ENCODE measurements at places on chromosomes 7 and 10.

GRCh38 chr7:91949221-91950009 lies 8.8 kb downstream of the AKAP9 start:
- no peak for DNase-seq

DNA sequence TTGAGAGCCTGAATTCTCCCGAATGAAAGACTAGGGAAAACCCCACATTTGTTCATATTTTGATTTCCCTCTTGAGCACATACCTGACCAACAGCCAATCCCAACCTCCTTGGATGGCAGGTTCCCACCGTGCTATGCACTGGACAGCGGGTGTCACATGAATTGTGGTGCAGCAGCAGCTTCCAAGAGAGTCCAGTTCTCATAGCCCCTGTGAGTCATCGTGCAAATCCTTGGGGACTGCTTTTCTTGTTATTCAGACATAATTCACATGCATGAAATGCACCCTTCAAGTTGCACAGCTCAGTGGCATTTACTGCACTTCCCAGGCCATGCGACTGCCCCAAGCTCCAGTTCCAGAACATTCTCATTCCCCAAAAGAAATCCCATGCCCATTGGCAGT lies 67.8 kb upstream of the PPP2R2D start:
- DNase-seq: no peak

GRCh38 chr7:16080131-16080530 lies 341.2 kb downstream of the CRPPA start:
- DNase-seq: no peak

GRCh38 chr7:80832006-80832405 lies 86.8 kb downstream of the SEMA3C start:
- no peak for DNase-seq

DNA sequence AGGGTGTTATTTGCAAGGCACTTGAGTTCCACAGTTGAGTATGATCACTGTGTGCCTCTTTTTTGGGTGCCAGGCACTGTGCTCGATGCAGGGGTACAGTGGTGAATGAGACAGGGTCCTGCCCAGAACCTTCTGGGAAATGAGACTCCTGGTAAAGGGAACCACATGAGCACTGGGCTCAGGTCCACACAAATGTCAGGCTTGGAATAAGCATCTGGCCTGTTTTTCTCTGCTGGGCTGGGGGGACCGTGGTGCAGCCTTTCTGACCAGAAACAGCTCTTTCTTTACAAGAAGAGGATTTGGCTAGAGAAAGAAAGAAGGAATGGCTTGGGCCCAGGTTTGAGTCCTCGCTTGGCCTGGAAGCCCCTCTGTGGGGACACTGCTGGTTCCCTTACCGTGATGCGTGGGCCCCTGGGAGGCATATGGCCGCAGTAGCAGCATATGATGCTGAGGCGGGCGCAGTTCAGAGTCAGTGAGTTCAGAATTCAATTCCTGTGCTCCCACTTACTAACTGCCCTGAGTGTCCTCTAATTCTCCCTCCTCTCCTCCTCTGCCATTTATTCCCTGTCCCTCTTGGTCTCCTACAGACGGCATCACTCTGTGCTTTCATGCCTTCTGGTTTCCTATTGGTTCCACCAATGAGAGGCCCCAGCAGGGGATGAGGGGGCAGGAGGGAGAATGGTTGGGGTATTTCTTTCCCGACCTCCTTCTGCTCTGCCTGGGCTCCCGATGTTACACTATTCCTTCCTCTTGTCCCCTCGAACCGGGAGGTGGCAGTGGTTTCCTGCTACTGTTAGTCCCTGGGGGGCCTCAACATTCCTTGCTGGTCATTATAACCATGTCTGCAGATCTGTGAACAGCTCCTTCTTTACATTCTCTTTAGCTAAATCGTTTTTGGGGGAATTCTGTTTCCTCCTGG lies 9.6 kb upstream of the KCP start:
- no peak for DNase-seq
